IPS DF 19.7 (cell line): ENCODE measurements at places on chromosomes 3 and 15.

GRCh38 chr3:42936157-42936981 lies 30.4 kb downstream of the ZNF662 start:
- no peak for DNase-seq

GRCh38 chr3:157220211-157220610 lies 60.3 kb upstream of the CCNL1 start:
- DNase-seq: no peak

DNA sequence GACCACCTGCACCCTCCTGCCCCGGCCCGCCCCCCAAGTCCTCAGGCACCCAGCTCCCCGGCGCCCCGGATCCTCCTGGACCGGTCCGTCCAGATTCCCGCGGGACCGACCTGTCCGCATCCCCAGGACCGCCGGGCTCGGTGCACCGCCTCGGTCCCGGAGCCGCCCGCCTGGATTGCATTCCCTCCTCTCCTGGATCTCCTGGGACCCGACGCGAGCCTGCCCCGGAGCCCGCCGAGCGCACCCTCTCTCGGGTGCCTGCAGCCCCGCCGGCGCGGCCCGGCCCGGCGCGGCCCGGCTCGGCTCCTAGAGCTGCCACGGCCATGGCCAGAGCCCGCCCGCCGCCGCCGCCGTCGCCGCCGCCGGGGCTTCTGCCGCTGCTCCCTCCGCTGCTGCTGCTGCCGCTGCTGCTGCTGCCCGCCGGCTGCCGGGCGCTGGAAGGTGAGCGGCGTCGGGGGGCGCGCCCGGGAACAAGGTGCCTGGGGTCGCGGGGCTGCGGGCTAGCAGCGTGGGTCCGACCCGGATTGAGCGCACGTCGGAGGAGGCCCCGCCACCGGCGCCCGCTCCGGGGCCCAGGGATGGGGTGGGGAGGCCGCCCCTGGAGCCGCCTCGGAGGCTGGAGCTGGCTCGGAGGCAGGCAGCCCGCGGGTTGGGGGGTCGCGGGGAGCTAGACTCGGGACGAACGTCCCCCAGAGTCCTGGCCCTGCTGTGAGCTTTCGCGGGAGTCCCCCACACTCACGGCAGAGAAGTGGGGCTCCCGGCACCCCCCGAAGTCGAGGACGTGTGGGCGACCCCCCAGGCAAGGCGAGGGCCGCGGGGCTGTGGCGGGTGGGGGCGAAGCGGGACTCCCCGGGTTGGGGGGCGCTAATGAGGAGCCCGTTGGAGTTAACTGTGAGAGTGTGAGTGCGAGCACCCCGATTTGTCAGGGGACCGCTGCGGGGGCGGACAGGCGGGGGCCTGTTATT lies 610 bp downstream of the EPHB3 start:
- no peak for DNase-seq

- no peak for DNase-seq
Measured at GRCh38 chr3:136350557-136350956, 100.4 kb downstream of the PCCB start.
